NCI-H2081 treated with DMSO at 0.1 percent for 48 hours (cell line): ENCODE measurements at places on chromosomes 11 and 22.

GRCh38 chr22:41197038-41197972, 7.8 kb upstream of the L3MBTL2 start:
- DNase-seq: no peak

- no peak for DNase-seq
Measured at GRCh38 chr11:125062931-125063428, at the start of gene SLC37A2. TSS of gene SLC37A2 (plus strand) at chr11:125063305. CDS start at chr11:125063368, 63 bp downstream.

- no peak for DNase-seq
Measured at GRCh38 chr11:33761471-33761870, 12.8 kb downstream of the FBXO3 start.

- no peak for DNase-seq
Measured at GRCh38 chr22:50665212-50665611, 7.4 kb upstream of the SHANK3 start.

DNA sequence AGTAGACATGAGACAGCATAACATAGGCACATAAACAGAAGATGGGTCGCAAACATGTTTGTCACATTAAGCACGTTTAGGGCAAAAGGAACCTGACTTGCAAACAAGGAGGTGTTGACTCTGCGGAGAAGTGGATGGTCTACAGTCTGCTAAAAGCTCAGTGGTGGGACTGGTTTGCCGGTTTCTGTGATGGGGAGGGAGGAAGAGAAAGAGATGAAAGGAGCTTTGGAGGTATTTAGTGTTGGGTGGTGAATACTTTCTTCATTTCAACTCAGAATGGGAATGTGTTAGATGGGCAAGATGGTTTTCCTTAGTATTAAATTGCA, 191.4 kb upstream of the SORL1-AS1 start:
- DNase-seq: no peak

DNA sequence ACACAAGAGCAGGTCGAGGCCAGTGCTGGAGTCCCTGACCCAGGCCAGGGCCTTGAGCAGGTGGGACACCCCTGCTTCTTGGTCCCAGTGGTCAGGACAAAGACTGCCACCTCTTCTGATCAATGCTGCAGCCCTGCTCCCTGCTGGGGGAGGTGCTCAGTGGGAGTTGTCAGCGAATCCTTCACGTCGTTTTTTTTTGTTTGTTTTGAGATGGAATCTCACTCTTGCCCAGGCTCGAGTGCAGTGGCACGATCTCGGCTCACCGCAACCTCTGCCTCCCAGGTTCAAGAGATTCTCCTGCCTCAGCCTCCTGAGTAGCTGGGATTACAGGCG, 34.7 kb downstream of the NUP50 start:
- DNase-seq: no peak

GRCh38 chr11:130673698-130674097, 225.3 kb downstream of the ADAMTS15 start:
- DNase-seq: no peak

DNA sequence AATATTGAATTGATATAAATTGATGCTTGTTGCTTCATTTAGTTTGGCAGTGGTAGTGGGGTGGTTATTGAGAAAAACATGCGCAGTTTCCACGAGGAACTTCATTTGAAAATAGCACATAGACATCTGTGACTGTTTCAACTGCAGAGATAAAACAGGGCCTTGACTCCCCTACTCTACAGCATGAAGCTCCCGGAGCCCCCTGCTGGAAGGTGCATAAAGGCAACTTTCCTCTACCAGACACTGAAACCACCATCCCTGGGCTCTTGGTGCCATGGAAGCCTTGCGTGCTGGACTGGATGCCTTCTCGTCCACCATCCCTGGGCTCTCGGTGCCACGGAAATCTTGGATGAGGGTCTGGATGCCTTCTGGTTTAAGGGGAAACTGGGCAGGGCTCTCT, 195.9 kb downstream of the CSNK2A3 start:
- no peak for DNase-seq

- DNase-seq: no peak
Measured at GRCh38 chr11:15215005-15215404, 100.3 kb downstream of the INSC start.

DNA sequence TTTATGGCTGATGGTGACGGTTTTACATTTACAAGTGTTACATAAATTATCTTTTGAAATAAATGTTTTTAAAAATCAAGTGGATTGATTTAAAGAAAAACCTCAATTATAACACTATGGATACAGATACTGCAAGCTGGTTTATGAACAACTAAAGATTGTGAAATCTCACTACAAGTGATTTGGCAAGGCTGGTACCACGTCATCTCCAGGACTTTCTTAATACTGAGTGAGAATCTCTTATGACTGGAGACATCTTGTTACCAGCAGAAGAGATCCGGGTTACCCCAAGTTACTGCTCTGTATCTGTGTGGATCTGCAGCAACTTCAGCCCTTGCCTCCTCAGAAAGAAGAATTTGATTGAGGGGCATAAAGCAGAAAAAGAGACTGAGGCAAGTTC, 452.9 kb downstream of the MN1 start:
- no peak for DNase-seq

GRCh38 chr22:43408009-43408408, 3.8 kb upstream of the MPPED1 start:
- no peak for DNase-seq

- DNase-seq: no peak
Measured at GRCh38 chr11:132357811-132358572, 987.6 kb downstream of the NTM start.

- no peak for DNase-seq
Measured at GRCh38 chr22:41939981-41940831, 6.7 kb downstream of the CENPM start.

GRCh38 chr11:27882066-27882697, 181.9 kb upstream of the BDNF start:
- no peak for DNase-seq

GRCh38 chr11:3225826-3226750, 6.1 kb downstream of the MRGPRE start:
- DNase-seq: no peak

DNA sequence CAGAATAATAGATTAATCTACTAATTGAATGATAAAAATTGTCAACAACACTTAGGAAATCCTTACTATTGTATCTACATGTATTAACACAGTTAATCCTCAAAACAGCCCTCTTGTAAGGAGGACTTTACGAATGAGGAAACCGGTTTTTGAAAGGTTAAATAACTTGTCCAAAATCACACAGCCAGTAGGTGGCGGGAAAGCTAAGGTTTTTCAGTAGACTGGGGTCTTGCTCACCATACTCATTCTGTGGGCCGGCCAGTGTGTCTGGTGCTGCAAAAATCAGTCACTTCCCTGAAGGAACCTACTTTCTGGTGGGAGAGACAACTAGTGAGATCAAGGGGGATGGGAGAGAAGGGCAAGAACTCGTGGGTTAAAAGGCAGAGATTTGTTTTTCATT, 3.8 kb downstream of the DCPS start:
- DNase-seq: no peak

- no peak for DNase-seq
Measured at GRCh38 chr11:5665051-5665570, 19.8 kb downstream of the TRIM5 start.

DNA sequence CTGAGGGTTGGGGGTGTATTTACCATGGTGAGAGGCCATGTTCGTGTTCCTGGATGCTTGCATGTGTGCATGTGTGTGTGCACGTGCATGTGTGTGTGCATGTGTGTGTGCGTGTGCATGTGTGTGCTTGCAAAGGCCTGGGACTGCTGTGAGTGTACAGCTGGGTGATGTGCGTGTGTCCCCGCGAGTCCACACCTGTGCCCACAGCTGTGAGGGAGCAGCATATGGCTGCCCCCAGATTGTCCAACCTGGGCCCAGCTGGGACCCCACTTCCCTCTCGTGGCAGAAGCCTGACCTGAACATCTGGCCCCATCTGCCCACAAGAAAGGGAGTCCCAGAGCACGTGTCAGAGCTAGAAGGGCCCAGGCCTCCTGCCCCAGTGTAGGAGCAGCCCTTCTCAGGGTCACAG, 8.4 kb upstream of the CD248 start:
- no peak for DNase-seq

DNA sequence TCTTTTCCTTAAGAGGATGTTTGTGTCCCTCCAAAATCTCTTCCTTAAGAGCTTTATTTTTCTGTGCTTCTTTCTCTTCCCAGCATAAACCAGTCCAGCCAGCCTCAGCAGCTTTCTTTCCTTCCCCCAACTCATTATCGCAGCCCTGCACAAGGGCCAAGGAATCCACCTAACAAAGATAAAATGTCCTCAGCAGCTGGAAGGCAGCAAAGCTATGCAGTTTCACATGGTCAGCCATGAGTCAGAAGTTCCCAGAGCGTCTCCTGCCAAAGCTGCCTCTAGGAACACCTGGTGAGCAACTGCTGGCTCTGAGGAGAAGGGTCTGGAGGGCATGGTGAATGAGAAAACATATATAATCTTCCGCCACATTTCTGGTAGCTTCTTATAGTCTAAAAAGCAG, 45.3 kb upstream of the HMGXB4 start:
- no peak for DNase-seq

DNA sequence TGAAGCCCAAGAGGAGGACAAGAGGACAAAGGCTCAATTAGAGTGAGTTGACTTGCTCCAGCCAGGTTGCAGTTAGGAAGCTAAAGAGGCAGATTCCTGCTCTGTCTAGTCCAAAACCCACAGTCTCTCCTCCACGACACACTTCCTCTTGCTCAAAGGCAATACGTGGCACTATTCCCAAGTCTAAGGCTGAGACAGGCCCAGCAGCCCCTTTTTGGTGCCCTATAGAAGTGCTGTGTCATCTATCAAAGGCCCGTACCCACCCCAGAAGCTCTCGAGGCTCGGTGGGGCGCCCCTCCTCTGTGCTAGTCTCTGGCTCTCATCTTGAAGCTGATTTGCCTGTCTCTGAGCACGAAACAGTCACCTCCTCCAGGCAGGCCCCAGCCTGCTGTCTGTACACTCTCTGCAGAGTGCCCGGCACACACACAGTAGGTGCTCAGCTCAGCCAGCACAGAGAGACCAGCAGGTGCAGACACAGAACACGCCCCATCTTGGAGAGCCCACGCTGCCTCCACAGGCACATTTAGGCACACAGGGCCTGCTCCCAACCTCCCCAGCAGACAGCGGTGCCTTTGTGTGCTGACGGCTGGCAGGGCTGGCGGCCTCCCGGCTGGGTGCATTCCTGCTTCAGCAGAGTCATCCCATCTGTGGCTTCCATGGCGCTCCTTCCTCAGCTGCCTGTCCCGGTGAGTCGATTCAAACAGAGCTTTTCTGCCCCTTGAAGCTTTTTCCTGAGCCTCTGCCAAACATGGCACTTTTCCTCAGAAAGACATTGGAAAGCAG, 52.8 kb downstream of the MYH9 start:
- no peak for DNase-seq

DNA sequence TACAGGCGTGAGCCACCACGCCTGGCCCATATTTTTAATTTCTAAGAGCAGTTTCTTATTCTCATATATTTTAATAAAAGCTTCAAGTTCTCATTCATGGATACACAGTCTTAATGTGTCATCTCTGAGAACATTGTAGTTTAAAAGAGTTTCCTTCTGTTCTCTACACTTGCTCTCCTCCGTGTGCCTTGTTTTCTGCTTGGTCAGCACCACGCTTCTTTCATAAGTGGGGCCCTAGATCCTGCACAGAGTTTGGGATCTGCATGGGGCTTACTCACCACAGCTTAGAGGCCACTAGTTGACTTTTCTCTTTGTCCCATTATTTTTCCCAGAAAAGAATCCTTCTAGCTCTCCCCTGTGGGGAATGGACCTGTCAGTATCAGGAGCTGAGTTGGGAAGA, 58.8 kb downstream of the PPP6R2 start:
- DNase-seq: no peak

DNA sequence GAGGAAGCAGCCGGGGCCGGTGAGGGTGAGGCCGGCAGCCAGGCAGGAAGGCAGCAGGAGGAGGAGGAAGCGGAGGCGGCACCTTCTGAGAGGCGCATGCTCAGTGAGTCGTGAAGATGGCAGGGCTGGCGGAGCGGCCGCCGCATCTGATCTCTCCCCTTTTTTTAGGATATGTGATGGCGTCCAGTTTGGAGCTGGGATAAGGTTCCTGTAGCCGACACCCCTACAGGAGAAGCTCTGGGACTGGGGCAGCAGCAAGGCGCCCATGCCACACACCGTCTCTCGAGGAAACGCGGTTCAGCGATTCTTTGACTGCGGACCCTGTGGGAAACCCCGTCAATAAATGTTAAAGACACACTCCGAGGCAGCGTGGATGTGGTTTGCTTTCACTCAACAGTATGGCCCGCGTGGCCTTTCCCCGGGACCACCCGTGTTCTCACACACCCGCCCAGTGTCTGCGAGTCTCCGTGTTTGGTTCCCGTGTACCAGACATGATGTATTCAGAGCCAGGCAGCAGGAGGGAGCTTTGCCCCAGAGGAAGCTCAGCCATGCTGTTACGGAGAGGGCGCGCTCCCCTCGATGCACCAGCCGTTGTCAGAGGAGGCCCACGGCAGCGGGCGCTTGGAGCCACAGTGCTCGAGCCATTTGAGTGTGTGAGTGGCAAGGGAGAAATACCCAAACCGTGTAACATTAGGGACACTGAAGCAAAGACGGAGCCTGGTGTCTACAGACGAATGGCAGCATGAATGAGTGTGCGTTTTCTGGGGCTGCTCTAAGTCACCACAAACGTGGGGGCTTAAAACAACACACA, 27.7 kb upstream of the PARVB start:
- DNase-seq: no peak

DNA sequence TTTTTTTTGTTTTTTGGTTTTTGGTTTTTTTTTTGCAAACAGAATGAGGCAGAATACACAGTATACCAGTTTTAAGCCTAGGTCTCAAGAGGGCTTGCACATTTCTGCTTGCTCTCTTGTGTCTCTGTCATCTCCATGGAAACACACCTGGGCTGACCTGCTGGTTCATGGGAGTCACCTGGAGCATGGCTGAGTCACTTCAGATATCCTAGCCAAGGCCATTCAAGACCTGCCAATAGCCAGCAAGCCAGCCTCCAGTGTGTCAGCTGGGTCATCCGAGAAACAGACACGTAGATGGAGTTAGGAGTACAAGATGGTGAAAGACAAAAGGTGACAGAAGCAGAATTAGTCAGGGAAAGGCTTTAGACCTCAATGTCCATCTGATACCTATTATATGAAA, 124.2 kb upstream of the SEZ6L start:
- no peak for DNase-seq

DNA sequence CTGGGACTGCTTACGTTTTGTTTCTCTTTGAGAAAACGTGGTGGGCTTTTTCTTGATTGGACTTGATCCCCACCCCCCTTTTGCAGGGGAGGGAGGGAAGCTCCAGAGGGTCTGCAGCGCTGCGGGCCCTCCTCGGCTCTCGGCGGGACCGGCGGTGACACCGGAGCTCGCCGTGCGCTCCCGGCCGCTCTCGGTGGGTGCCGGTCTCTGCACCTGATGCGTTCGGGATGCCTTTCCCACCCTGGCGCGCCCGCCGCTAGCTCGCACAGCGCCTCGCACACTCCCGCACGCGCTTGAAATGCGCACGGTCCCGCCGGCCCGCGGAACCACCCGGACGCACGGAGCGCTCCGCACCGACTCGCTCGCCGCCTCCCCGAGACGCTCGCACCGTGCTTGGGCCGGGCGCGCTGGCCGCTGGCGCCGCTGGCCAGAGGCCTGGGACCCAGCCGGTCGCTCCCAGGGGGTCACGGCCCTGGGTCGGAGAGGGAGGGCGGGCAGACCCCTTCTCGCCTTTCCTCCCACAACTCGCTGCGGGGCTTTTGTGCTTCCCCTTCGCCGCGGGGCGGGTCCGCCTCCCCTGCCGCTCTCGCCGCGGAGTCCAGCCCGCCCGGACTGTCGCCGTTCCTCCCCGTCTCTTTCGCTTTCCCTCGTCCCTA, 1.0 kb downstream of the ZBTB16 start:
- DNase-seq: no peak
